ENCODE measurements at places on chromosomes 5 and 9. TPM values are rescaled to one million over a fixed set of nuclear protein-coding genes. Genes with fewer than 3 reads are reported as not detected.

DNA sequence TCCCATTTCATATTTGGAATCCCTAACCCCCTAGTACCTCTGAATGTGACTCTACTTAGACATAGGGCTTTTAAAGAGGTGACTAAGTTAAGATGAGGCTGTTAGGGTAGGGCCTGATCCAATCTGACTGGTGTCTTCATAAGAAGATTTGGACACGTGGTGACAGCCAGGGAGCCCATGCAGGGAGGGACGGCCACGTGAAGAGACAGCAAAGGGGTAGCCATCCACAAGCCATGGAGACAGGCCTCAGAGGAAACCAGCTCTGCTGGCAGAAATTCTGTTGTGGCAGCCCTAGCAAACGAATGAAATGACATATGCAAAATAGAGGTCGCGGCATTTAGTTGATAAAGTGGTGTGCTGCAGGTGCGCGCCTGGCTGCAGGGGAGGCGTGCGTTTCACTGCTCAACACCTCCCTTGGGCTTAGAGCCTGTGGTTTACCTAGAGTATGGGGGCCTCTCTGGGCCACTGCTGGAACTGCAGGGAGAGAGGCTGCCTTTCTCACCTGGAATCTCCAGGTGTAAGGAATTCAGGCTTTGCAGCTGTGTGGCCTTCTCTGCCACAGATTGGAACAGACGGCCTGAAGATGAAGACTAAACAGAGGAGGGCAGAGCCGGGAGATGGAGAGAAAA, 7.1 kb upstream of the AFAP1L1 start:
- H3K4me3 ChIP-seq = no peak overlapping the region
- H3K36me3 ChIP-seq = no peaks in the 10 kb centered on the region
- DNase-seq = no peak
- H3K27ac ChIP-seq = no peak overlapping the region

- DNase-seq = no peak
- H3K4me1 ChIP-seq = peaks cover 16% of the 10 kb centered on the region
- H3K4me3 ChIP-seq = no peak overlapping the region
- H3K27ac ChIP-seq = no peak overlapping the region
- H3K27me3 ChIP-seq = no peaks in the 10 kb centered on the region
Measured at GRCh38 chr5:142059304-142059940, 46.6 kb upstream of the GNPDA1 start.

GRCh38 chr5:50440651-50441492, at the start of gene EMB:
EMB (minus strand) TSS chr5:50441288; CDS start chr5:50441151, 137 bp downstream.
- peak within 1 kb of the TSS; percentile 67 for H3K27ac ChIP-seq
- peak within 1 kb of the TSS; percentile 75 for H3K4me3 ChIP-seq
- H3K27me3 ChIP-seq = no peaks in the 10 kb centered on the region
- DNase-seq = peak; percentile 77
- no peaks in the 10 kb centered on the region for H3K36me3 ChIP-seq
- no peaks in the 10 kb centered on the region for H3K4me1 ChIP-seq

DNA sequence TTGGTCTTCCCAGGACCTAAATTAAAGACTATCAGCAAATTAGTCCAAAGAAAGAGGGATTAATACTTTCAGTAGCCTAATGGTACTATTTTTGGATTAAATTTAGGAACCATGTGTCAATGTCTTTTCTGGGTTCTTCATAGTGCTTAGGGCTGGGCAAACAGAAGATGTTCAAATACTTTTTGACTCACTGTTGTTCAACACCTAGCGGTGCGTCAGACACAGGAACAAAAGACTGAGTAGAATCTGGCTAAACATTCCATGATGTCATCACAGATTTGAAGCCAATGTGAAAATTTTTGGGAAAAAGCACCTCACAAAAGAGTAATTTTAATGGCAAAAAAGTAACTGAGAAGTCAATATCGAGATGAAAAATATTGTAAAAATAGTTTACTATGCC, 544.4 kb downstream of the EFNA5 start:
- no peaks in the 10 kb centered on the region for H3K27me3 ChIP-seq
- H3K27ac ChIP-seq = no peak overlapping the region
- H3K36me3 ChIP-seq = no peaks in the 10 kb centered on the region
- H3K4me3 ChIP-seq = no peak overlapping the region
- no peak for DNase-seq

DNA sequence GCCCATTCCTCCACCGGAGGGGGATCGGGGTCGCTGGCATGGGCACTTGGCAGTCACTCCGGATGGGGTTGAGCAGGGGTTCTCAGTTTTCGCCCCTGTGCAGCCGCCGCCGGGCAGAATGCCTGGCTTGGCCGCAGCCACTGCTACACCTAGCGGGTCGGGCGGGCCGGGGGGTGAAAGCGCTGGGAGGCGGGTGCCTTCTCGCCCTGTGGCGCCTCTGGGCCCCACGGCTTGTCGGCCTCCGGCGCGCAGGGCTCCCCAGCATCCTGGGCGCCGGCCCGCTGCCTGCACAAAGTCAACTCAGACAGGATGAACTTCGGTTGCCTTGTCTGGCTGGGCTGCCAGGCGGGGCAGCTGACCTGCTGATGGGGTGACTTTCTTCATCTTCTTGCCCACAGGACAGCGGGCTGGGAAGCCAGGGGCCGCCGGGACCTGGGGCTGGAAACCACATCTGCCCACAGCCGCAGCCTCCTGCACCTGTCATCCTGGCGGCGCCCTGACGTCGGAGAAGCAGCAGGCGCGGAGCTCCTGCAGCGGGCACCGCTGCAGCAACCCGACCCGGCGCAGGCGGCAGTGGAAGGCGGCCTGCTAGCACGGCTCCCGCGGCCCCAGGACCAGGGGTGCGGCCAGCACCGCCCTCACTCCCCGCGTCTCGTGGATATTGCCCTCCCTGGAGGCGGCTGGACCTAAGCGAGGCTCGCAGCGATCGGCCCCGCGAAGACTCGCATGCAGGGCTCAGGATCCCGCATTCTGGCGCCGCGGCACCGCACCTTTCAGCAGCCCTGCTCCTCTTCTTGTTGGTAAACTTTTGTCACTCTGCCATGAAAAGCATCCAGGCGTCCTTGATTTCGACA, 1.3 kb upstream of the ANKRD18A start:
- H3K27me3 ChIP-seq = no peaks in the 10 kb centered on the region
- H3K36me3 ChIP-seq = no peaks in the 10 kb centered on the region
- H3K4me1 ChIP-seq = peaks cover 7% of the 10 kb centered on the region
- H3K4me3 ChIP-seq = peak overlapping the region; percentile 5
- H3K27ac ChIP-seq = peak overlapping the region; percentile 89
- DNase-seq = peak; percentile 57

SLC34A3 gene
- total RNA-seq = not detected

DNA sequence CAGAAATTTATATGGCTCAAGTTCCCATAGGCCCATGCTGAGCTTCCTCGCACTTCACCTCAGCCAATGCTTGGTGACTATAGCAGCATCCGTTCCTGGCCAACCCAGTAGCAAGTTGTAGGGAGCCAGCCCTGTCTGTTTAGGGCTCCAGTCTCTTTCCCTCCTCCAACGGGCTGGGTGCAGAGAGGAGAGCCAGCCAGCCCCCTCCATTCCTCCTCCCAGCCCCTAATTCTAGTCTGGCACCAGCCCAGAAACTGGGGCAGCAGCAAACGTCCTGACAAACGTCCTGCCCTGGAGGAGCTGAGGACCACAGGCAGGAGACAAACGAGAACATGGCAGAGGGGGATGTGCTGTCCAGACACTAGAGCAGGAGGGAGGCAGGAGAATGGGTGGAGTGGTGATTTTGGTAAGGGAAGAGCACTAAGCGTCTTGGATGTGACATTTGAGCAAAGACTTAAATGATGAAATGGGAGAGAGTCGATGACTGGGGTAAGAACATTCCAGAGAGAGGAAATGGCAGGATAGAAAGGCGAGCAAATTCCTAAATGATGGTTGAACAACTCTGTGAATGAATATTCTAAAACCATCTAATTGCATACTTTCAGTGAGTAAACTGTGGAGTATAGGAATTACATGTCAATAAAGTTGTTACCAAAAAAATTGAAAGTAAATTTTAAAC, 222.5 kb upstream of the DAPK1 start:
- no peaks in the 10 kb centered on the region for H3K27me3 ChIP-seq
- no peak for DNase-seq
- H3K4me1 ChIP-seq = peaks cover 17% of the 10 kb centered on the region
- no peaks in the 10 kb centered on the region for H3K36me3 ChIP-seq
- H3K27ac ChIP-seq = no peak overlapping the region

GRCh38 chr9:80496901-80497556, 925.3 kb downstream of the TLE4 start:
- H3K4me3 ChIP-seq = no peak overlapping the region
- H3K4me1 ChIP-seq = no peaks in the 10 kb centered on the region
- H3K27ac ChIP-seq = no peak overlapping the region

CXCL14 gene
- total RNA-seq = 39.4 TPM

- peak; percentile 47 for DNase-seq
- H3K4me3 ChIP-seq = no peak overlapping the region
- H3K27me3 ChIP-seq = no peaks in the 10 kb centered on the region
- H3K27ac ChIP-seq = no peak overlapping the region
- H3K4me1 ChIP-seq = peaks cover 28% of the 10 kb centered on the region
Measured at GRCh38 chr9:114153761-114154599, 1.4 kb upstream of the COL27A1 start.

- no peaks in the 10 kb centered on the region for H3K27me3 ChIP-seq
- H3K27ac ChIP-seq = no peak overlapping the region
- DNase-seq = no peak
Measured at GRCh38 chr9:110103257-110103656, 104.7 kb downstream of the C9orf152 start.

- DNase-seq = no peak
- no peaks in the 10 kb centered on the region for H3K27me3 ChIP-seq
- H3K4me3 ChIP-seq = no peak overlapping the region
- H3K27ac ChIP-seq = no peak overlapping the region
Measured at GRCh38 chr9:134291961-134292871, 34.0 kb upstream of the RXRA start.

GRCh38 chr9:35686222-35687203, 3.2 kb downstream of the TPM2 start:
- H3K4me3 ChIP-seq = no peak overlapping the region
- peak; percentile 52 for DNase-seq
- peaks cover 5% of the 10 kb centered on the region for H3K4me1 ChIP-seq
- H3K27ac ChIP-seq = no peak overlapping the region
- no peaks in the 10 kb centered on the region for H3K27me3 ChIP-seq
- H3K36me3 ChIP-seq = no peaks in the 10 kb centered on the region

GRCh38 chr9:73680831-73681230, 529.2 kb downstream of the ANXA1 start:
- H3K4me3 ChIP-seq = no peak overlapping the region
- DNase-seq = no peak
- H3K27me3 ChIP-seq = no peaks in the 10 kb centered on the region
- H3K4me1 ChIP-seq = no peaks in the 10 kb centered on the region

GRCh38 chr9:93204470-93205043, 20.6 kb downstream of the WNK2 start:
- H3K27ac ChIP-seq = no peak overlapping the region
- H3K4me3 ChIP-seq = no peak overlapping the region
- H3K36me3 ChIP-seq = no peaks in the 10 kb centered on the region
- no peak for DNase-seq
- no peaks in the 10 kb centered on the region for H3K27me3 ChIP-seq

DNA sequence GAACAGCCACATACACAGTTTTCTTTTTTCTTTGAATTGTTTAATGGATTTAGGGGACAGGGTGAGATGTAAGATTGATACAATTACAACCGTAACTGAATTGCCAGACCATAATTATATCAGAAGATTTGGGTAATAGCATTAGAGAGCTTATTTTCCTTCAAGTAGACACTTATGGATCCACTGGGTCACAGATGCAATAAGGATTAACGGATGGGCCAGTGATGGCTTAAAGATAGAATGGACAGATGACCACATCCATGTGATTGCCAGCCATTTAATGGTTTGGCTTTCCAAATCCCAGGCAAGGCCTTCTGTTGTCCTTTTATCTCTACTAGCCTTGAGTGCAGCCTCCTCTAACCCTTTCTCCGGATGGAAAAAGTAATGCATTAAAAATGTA, 94.7 kb upstream of the NUDT12 start:
- no peak for DNase-seq
- no peaks in the 10 kb centered on the region for H3K27me3 ChIP-seq
- no peaks in the 10 kb centered on the region for H3K36me3 ChIP-seq
- H3K4me1 ChIP-seq = no peaks in the 10 kb centered on the region
- no peak overlapping the region for H3K27ac ChIP-seq

RIMOC1 gene
- total RNA-seq = 27.9 TPM

LCN1 gene
- not detected for total RNA-seq

IPO11 gene
- 24.5 TPM for total RNA-seq

DNA sequence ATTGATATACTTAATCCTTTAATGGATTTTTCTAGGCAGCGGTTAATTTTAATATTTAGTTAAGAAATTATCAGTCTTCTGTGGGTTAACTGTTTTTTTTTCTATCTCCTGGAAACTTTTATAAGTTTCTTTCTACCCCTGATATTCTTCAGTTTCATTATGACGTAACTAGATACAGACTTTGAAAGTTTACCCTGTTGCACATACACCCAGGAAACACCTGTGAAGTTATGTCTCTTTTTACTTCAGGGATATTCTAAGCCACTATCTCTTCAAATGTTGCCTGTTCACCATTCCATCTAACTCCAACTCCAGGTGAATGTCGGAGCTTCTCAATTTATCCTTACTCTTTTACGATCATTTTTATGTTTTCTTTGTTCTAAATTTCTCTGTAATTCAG, 329.0 kb downstream of the ICE1 start:
- no peaks in the 10 kb centered on the region for H3K36me3 ChIP-seq
- no peaks in the 10 kb centered on the region for H3K27me3 ChIP-seq
- H3K4me1 ChIP-seq = no peaks in the 10 kb centered on the region
- DNase-seq = no peak
- no peak overlapping the region for H3K4me3 ChIP-seq

PAEP gene
- total RNA-seq = not detected

FAM153A gene
- 3.3 TPM for total RNA-seq

GRCh38 chr9:129436751-129437625, 183.9 kb downstream of the C9orf50 start:
- H3K36me3 ChIP-seq = no peaks in the 10 kb centered on the region
- H3K4me3 ChIP-seq = peak overlapping the region; percentile 5
- H3K27ac ChIP-seq = peak overlapping the region; percentile 95
- peak; percentile 85 for DNase-seq
- H3K27me3 ChIP-seq = no peaks in the 10 kb centered on the region

- no peak for DNase-seq
- no peak overlapping the region for H3K4me3 ChIP-seq
- H3K27me3 ChIP-seq = no peaks in the 10 kb centered on the region
- no peaks in the 10 kb centered on the region for H3K36me3 ChIP-seq
- H3K27ac ChIP-seq = no peak overlapping the region
Measured at GRCh38 chr5:95380103-95380628, 11.0 kb upstream of the FAM81B start.

PCDHB13 gene
- total RNA-seq = 7.2 TPM

PRRT1B gene
- not detected for total RNA-seq

ASTN2 gene
- total RNA-seq = 0.94 TPM

GRCh38 chr5:101278011-101278687, 375.1 kb upstream of the ST8SIA4 start:
- no peaks in the 10 kb centered on the region for H3K4me1 ChIP-seq
- no peaks in the 10 kb centered on the region for H3K36me3 ChIP-seq
- no peaks in the 10 kb centered on the region for H3K27me3 ChIP-seq
- no peak for DNase-seq

PCA3 gene
- total RNA-seq = not detected
